CD4-positive, alpha-beta T cell treated with Interleukin-6 for 4 hours (primary cell): ENCODE measurements at places on chromosomes 2 and 18.

GRCh38 chr2:10006236-10007161 is 36.9 kb upstream of the KLF11 start:
- no peak for DNase-seq

- DNase-seq = no peak
Measured at GRCh38 chr18:49251451-49251850, 209.0 kb downstream of the DYM start.

DNA sequence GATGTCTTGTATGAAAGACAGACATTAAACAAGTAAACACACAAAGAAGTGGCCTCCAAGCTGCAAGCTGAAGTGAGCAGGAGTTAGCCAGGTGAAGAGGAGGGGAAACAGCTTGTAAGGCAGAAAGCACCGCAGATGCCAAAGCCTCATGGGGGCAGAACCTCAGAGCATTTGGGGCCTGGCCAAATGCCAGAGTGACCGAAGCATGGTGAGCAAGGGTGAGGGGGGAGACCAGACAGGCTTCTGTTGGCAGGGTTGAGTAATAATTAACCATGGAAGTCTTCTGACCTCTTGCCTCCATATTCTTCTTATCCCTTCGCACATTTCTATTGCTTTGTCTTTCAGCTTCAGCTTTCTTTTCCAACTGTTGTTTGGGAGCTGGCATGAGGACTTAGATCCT is 5.6 kb downstream of the QPCT start:
- no peak for DNase-seq

GRCh38 chr2:181378491-181378890 is 78.7 kb upstream of the ITGA4 start:
- DNase-seq = no peak

DNA sequence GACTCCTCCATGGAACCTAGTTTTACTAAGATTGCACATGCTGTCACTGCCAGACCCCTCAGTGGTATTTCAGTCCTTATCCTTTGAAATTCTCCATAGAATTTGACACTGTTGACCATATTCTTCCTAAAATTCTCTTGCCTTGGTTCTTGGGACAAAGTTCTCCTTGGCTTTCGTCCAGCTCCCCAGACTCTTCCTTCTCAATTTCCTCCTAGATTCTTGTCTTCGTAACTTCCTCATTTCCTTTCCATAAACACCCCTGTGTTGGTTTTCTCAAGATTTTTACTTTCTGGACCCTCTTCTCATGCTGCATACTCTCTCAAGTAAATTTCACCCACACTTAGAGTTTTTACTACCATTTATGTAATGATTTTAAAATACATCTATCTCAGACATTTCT is 96.6 kb upstream of the TWSG1 start:
- no peak for DNase-seq

DNA sequence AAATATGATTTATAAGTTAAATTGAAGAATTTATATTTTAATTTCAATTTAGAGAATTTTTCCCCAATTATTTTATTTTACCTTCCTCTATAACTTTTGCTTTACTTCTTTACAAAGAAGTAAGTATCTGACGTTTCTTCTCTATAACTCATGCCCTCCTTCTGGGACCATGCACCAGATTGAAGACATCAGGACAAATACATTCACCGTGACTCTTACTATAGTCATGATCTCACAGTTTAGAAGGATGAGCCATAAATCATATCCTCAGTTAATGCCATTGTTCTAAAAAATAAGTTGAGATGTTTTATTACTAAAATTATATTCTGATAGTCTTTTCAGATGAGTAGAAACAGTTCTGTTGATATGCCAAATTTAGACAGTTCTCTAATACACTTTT is 279.3 kb downstream of the TMX3 start:
- no peak for DNase-seq

DNA sequence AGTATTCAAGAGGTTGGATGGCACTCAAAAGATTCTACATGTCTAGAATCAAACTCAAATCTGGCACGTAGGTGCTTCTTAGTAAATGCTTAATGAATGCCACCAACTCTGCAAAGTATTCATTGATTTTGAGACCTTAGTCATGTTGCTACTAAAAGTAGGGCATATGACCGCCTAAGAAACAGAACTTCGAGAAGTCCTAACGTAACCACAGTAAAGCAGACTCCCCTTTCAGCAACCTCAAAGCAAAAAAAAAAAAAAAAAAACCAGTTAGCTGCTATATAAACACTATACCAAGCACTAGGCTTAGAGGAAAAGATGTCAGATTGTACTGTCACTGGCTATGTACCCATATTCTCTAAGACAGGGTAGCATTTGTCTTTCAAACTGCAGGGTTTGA is 33.9 kb downstream of the PTCD3 start:
- DNase-seq = no peak

- DNase-seq = no peak
Measured at GRCh38 chr2:179193759-179194394, 70.8 kb downstream of the SESTD1 start.

DNA sequence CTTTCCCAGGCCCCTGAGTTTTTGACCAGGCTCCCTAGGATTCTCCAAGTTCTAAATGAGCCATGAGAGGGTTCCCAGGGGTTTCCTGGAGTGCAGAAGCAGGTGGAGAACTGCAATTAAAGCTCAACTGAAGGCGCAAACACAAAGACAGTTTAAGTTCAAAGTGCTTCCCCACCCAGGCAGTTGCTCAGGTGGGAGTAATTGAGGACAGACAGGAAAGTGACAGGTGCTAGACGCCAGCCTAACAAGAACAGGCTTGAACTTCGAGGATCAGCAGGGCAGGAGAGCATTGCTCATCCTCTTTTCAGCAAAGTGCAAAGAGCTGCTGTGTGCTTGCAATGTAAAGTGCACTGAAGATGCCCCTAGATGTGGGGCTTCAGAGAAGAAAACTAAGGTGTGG is 77.2 kb upstream of the ST8SIA3 start:
- no peak for DNase-seq

GRCh38 chr2:60337142-60337497 is 216.3 kb downstream of the BCL11A start:
- DNase-seq = no peak

DNA sequence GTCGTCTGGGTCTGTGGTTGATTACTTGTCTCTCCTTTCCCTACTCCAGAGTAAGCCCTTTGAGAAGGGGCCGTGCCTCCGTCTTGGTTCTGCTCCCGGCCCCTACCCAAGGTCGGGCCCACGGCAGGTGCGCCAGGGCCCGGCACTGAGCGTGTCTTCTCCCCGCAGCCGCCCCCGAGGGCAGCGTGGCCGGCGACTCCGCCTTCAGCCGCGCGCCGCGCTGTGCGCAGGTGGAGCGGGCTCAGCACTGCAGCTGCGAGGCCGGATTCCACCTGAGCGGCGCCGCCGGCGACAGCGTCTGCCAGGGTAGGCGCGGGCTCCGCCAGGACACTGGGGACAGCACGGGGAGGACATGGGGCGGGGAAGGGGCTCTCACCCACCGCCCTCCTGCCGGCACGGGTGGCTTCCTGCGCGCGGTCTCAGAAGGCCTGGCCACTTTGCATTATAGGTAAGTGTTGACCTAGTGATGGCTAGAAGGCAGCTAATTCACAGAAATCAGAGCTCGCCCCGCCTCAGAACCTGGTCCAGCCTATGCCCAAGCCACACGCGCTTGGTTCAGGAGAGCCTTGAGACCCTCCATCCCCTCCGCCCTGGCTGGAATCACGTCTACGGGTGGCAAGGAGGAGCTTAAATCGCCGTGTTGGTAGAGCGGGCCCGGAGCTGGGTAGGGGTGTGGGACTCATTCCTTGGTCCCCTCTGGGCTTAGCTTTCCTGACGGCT is 43.5 kb downstream of the FBLN7 start:
- peak; percentile 81 for DNase-seq
